ENCODE measurements at places on chromosomes 6 and 20. TPM values are rescaled to one million over a fixed set of nuclear protein-coding genes. Genes with fewer than 3 reads are reported as not detected.

The RHAG gene
- total RNA-seq = not detected

- no peak for DNase-seq
Observed at GRCh38 chr20:46020555-46020954, 8.5 kb upstream of the SLC12A5 start.

DNA sequence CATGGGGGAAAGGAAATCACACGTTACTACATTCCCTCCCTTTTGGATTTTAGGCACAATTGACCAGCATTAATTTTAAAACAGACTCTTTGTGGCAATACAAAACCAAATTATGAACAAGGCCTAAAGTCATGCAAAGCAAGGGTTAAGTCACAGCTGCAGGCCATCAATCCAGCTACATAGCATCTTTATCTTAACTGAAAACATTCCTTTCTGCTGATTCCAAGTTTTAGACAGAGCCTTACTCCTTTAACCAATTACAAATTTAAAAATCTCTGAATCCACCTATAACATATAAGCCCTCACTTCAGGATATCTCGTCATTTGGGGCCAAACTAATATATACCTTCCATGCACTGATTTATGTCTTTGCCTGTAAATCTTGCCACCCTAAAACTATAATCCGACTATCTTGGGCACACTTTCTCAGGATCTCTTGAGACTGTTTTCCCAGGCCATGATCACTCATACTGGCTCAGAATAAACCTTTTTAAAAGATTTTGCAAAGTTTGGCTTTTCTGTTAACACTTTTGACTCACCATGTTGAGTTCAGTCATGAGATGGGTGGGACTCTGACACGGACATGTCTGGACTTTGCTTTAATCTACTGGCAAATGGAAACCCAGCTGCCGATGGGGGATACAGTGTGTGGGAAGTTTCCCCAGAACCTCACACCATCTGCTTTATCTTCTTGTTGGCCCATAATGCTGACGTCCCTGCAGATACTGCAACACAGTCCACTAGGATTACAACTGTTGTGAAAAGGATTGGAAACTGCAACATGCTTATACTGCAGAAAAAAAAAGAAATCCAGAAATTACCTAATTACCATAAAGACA is 757.0 kb downstream of the PTPRT start:
- DNase-seq = no peak

DNA sequence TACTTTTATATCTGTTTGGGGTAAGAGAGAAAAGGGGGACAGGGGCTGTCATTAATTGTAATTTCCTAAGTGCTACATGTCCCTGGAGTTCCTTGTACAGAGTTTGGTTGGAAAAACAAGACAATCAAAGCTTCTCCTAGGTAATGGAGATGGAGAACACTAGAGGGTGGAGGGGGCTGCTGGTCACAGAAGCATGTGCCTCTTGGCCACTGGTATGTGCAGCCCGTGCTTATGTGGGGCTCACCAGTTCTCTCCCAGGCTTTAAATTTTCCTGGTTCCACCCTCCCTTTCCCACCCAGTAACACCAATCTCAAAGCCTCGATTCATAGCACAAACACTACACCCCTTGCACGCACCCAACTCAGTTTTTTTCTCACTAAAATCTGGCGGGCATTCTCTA is 165.6 kb downstream of the SAMD5 start:
- DNase-seq = no peak

- DNase-seq = no peak
Observed at GRCh38 chr20:51696304-51697071, 71.7 kb downstream of the ATP9A start.

The GSTA2 gene
- total RNA-seq = 0.50 TPM

The GHRH gene
- total RNA-seq = not detected

Data from mammary epithelial cell (primary cell).